ENCODE measurements at places on chromosomes 4 and X.

DNA sequence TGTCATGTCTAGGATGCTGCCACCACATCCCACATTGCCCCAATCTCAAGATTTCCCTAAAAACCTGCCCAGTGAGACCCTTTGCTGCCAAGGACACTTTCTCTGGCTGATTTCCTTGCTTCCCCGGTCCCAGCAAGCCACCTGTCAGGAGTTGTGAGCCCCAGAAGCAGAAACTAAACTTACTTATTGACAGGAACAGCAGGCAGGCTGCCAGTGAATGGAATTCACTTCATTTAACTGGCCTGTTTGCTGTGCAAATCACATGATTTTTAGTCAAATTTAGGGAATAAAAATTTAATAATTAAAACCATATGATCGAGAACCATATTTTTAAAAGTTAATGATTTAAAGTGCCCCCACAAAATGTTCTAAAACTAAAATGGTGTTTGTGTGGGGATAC is 48.5 kb downstream of the MAMLD1 start:
- DNase-seq, result no peak

DNA sequence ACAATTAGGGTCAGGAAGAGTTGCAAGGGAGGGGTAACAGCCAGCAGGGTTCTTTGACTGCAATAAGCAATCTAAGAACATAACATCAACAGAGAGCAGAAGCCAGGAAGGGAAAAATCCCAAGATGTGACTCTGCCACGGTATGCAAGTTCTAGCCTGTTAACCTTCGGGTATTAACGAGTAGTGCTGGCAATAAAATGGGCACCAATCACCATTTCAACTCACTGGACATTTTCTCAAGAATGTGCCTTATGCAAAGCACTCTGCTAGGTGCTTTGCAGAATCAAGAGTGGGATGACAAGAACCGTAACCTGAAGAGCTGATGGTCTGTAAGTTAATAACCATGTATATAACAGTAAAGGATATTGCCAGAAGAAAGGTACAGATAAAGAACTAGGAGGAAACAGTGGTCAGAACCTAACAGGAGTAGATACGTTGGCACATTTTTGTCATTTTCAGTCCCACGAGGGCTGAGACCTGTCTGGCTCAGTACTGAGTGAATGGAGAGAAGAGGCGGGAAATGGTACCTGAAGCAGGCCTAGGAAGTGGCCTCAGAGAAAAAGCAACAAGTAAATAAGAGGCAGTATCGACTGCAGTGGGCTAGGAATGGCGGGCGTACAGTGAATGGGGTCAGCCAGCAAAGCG is 2.7 kb downstream of the ELOVL6 start:
- no peak for DNase-seq

DNA sequence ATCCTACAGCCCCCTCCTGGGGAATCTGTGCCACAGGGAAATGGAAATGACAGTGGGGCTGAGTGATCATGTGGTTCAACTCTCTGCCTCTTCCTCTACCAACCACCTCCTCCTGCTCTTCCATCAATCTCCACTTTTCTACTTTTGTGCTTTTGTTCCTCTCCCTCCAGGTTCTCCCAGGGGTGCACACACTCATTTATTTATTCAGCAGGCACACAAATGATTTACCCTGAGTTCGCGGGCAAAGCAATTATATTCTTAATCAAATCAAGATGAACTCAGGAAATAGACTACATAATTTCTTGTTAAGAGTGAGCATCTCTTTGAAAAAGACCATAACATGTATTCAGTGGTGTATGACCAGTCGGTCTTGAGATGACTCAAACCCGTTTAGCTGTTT is 69.2 kb downstream of the VCX3A start:
- no peak for DNase-seq

DNA sequence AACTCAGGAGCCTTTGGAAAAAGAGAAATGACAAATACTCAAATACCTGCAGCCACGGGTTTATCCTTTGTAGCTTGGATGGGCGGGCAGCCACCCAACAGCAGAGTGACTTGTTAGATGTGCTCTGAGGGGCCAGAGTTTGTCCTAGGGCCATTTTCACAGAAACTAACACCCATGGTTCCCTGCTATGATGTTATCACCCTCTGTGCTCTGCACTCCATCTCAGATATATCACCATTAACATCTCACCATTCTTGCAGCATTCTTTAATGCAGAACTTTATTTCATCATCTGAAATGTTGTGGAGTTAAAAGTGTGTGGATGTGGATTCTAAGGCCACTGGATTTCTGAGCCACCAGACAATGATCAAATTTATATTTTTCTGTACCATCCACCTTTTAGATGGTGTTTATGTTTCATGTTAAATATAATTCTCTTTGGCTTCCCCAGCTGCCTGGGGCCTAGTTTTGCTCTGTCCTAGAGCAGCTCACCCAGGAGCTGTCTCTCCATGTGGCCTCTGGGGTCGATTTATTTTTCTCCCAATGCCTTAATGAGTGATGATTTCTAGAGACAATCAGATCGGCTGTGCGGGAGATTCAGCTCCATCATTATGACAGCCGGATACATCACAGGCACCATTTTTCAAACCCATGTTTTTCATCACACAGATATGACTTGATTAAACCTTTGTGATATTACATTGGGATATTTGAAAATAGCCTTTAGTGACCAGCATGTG is 380.8 kb downstream of the BCOR start:
- DNase-seq, result no peak

DNA sequence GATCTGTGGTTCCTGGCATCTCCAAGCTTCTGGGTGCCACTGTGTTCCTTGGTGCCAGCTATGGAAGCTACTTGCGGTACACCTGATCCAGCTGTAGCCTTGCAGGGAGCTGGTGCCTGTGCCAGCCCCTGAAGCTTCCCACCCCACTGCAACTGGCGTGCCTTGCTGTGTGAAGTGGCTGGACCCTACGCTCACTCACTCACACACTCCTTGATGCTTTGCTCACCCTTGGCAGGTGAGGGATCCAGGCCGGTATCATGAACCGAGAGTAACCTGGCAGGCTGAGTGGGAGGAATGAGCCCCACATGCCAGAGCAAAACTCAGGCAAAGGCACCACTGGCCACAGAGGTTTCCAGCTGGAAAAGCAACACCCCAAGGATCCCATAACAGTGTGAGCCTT is 31.3 kb upstream of the TEX13C start:
- DNase-seq, result no peak

DNA sequence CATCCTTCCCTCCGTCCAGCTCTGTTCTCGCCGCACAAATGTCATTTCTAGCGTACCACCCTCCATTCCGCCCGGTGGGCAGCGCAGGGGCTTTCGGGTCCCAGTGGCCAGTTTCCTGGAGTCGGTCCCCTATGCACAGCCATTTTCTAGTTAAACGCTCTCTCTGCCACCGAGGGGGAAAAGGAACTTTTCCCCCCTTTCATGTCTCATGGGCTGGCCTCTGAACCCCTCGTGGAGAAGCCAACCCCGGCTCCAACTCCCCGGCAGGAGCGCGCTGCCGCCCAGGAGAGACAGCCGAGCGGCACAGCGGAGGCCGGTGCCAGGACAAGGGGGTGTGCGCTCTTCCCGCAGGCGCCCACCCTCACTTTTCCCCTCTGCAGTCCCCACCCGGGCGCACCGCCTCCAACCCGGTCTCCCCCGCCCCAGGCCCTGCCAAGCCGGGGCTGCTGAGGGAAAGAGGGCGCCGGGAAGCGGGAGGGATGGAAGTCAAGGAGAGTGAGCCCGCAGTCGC is 662 bp downstream of the APBB2 start:
- DNase-seq, result peak; percentile 57

DNA sequence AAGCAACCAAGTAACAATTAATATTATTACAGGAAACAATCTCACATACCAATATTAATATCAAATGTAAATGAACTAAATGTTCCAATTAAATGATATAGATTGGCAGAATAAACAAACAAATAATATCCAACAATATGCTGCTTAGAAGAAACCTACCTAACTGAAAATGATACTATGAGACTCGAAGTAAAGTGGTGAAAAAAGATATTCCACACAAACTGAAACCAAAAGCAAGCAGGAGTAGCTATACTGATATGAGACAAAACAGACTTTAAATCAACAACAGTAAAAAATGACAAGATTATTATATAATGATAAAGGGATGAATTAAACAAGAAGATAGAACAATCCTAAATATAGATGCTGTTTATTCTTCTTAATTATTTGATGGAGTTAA is 140.1 kb downstream of the SPANXN4 start:
- no peak for DNase-seq

- DNase-seq, result no peak
Observed at GRCh38 chrX:133189195-133189594, 29.0 kb downstream of the TFDP3 start.

- no peak for DNase-seq
Observed at GRCh38 chr4:57191523-57192034, 81.4 kb upstream of the IGFBP7 start.

- no peak for DNase-seq
Observed at GRCh38 chr4:55500072-55500471, 46.6 kb downstream of the CLOCK start.

GRCh38 chr4:62622089-62622488 is 1422.0 kb downstream of the ADGRL3 start:
- DNase-seq, result no peak

- DNase-seq, result no peak
Observed at GRCh38 chrX:6307156-6307555, 78.5 kb upstream of the NLGN4X start.

- DNase-seq, result peak; percentile 59
Observed at GRCh38 chr4:55321707-55322264, 24.3 kb upstream of the SRD5A3 start.

DNA sequence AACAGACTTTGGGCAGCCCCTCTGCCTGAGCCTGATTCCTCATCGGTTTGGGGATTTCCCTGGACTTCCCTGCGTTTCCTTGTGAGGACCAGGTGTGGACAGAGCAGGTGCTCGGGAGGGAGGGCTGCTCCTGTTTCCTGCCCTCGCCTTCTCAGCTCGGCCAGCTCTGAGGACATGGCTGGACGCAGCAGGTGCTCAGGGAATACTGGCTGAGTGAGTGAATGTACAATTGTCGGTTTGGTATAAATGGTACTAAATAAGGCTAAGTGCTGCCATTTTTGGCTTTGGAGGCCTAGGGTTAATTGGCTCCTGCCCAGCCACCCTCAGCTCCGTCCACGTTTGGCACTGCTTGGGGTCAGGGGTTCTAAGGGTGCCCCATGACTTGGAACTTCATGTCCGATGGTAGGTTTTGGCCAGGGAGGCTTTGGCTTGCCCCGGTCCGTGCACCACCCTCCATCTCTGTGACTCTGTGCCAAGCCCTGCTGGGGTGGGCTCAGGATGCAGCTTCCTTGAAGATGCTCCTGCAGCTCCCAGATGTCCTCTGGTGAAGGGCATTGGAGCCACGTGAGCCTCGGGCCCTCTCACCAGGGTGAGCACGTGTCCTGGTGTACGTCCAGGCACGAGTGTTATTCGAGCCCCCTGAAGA is 45.0 kb upstream of the NKX1-1 start:
- DNase-seq, result no peak

- DNase-seq, result no peak
Observed at GRCh38 chr4:185969657-185970056, 99.3 kb upstream of the TLR3 start.

DNA sequence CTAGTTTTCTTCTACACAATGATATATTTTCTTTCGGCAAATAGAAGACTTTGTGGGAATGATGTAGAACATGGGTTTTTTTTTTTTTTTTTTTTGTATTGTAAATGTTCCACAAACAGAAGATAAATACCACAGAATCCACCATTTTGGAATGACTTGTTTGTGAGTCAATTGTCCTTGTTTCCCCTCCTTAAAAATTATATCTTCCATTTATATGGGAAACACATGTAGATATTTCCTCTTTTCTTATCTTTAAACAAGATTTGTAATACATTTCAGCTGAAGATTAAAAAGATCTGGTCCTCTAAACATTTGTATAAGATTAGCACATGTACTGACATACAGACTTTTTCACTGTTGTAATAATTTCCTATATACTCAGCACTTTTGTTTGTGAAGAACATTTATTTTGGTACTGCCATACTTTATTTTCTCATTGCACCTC is 304.6 kb downstream of the SPRY1 start:
- DNase-seq, result no peak

- DNase-seq, result no peak
Observed at GRCh38 chr4:154010371-154010770, 221.5 kb upstream of the SFRP2 start.

DNA sequence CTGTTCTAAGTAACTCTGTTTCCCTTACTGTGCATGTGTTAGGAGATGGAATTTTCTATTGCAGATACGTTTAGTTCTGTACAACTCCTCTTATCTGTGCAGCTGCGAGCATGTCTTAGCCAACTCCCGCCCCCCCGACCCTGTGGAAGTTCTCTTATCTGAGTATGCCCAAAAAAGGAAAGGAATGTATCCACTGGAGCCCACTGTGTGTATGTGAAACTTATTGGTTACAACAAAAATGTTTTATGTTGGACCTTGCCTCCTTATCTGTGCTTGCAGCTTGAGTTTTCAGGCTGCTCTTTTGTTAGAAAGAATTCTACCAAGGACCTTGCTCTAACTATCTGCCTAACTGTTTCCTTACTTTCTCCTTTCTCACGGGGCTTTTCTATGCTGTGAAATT is 24.2 kb upstream of the DCAF8L2 start:
- DNase-seq, result no peak

GRCh38 chr4:55612341-55612740 is 20.3 kb upstream of the PDCL2 start:
- DNase-seq, result no peak

DNA sequence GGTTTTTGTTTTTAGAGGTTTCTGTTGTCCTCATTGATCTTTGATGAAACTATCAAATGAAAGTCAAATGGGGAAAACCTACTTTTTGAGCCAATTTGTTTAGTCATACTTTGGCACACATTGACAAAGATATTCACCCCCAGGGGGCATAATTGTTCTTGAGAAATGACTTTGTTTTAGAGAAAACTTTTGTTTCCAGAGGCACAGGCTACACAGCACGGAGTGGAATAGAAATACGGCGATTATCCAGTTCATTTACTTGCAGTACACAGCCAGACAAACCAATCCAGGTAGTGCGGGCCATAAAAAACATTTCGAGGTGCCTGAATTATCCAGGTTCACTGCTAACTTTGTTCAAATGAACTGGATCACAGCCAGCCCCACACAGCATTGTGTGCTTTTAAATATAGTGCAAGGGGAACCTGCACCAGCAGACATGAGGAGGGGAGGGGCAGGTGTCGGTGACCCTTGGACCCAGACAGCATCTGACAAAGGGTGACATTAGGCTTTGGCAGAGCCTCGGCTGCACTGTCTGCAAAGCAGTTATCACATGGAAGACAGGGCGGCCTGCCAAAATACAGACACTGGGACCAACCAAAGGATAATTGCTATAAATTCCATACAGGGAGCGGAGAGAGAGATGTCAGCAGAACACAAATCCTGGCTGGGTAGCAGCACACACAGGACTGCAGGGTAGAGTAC is 179.6 kb upstream of the NOCT start:
- no peak for DNase-seq

Measured in dorsolateral prefrontal cortex (tissue), 122 donors.